ENCODE measurements at places on chromosomes 7 and 10.

DNA sequence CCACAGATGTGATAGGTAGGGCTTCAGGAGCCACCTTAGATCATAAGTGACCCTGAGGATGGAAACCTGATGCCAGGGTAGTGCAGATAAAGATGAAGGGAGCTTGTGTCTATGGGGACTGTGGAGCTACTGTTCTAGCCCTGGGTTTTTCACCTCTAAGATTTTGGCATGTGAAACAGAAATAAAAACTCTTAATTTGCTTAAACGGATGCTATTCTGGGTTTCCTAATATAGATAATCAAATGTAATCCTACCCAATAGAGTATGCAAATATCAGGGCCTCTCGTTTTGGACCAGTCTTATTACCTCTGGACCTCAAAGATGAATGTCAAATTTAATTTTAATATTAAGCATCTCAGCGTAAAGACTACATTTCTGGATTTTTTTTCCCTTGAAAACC lies 49.3 kb downstream of the ABCB4 start:
- no peak overlapping the region for H3K27ac ChIP-seq
- no peaks in the 10 kb centered on the region for H3K36me3 ChIP-seq
- H3K27me3 ChIP-seq, result no peaks in the 10 kb centered on the region
- no peak for DNase-seq

- H3K27ac ChIP-seq, result no peak overlapping the region
- no peak for DNase-seq
- H3K4me3 ChIP-seq, result no peak overlapping the region
- H3K27me3 ChIP-seq, result peaks cover 26% of the 10 kb centered on the region
- H3K36me3 ChIP-seq, result no peaks in the 10 kb centered on the region
- no peaks in the 10 kb centered on the region for H3K4me1 ChIP-seq
Observed at GRCh38 chr10:132910186-132910880, 32.0 kb downstream of the CFAP46 start.

DNA sequence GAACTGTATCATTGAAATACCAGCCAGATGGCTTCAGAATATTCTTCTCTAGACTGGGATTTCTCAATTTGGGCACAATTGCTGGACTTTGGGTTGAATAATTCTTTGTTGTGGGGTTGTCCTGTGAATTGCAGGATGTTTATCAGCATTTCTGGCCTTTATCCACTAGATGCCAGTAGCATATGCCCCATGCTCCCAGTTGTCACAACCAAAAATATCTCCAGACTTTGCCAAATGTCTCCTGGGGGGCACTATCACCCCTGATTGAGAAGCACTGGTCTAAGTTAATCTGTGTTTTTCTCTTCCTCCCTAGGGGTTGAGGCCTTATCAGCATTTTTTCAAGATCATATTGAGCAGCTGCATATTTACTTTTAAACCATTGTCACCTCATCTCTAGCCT lies 204.9 kb upstream of the SP8 start:
- no peak overlapping the region for H3K27ac ChIP-seq
- no peak for DNase-seq
- H3K27me3 ChIP-seq, result no peaks in the 10 kb centered on the region
- H3K4me1 ChIP-seq, result no peaks in the 10 kb centered on the region
- no peaks in the 10 kb centered on the region for H3K36me3 ChIP-seq
- H3K4me3 ChIP-seq, result no peak overlapping the region

- no peaks in the 10 kb centered on the region for H3K36me3 ChIP-seq
- H3K27me3 ChIP-seq, result no peaks in the 10 kb centered on the region
- DNase-seq, result no peak
- H3K4me1 ChIP-seq, result no peaks in the 10 kb centered on the region
- no peak overlapping the region for H3K4me3 ChIP-seq
Observed at GRCh38 chr10:81270051-81270450, 604.9 kb upstream of the NRG3 start.
